ENCODE measurements at places on chromosomes 6 and 20.

GRCh38 chr20:36179170-36179945 is 24.8 kb downstream of the EPB41L1 start:
- no peak for DNase-seq

- DNase-seq: no peak
Measured at GRCh38 chr6:86943819-86944407, 6.6 kb downstream of the HTR1E start.

GRCh38 chr6:167644412-167645132 is 182.1 kb upstream of the AFDN start:
- no peak for DNase-seq

- no peak for DNase-seq
Measured at GRCh38 chr6:163943607-163944385, 529.3 kb downstream of the QKI start.
